ENCODE measurements at places on chromosomes 12 and 14.

GRCh38 chr14:96204151-96205058 lies at the start of gene BDKRB2:
BDKRB2 (plus strand) TSS chr14:96204839; CDS start chr14:96237108, 32,269 bp downstream.
- no peak for DNase-seq

DNA sequence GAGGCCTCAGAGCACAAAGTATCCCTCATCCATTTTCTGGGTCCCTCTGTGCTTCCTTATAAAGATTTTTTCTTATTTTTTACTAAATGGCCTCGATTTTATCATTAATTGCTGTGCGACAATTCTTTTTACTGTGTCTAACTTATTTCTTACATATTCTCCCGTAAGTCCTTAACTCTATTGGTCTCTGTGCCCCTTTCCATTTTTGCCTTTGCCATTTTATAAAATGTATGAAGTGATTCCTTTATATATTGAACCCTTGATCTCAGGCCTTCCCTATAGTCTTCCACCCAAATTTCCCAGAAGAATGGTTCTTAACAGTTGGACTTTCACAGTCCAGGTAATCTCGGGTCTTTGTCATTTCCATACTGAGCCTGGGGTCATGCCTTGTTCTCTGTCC lies 55.0 kb upstream of the ESRRB start:
- no peak for DNase-seq

GRCh38 chr12:127723251-127723650 lies 543.7 kb upstream of the TMEM132C start:
- DNase-seq = no peak

- no peak for DNase-seq
Observed at GRCh38 chr14:99467336-99468078, 13.2 kb downstream of the SETD3 start.

DNA sequence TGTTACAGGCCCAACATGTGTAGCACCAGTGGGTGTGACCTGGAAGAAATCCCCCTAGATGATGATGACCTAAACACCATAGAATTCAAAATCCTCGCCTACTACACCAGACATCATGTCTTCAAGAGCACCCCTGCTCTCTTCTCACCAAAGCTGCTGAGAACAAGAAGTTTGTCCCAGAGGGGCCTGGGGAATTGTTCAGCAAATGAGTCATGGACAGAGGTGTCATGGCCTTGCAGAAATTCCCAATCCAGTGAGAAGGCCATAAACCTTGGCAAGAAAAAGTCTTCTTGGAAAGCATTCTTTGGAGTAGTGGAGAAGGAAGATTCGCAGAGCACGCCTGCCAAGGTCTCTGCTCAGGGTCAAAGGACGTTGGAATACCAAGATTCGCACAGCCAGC lies 8.6 kb downstream of the BCL2L14 start:
- DNase-seq = no peak

GRCh38 chr12:131885543-131886057 lies 8.8 kb upstream of the ULK1 start:
- DNase-seq = no peak

DNA sequence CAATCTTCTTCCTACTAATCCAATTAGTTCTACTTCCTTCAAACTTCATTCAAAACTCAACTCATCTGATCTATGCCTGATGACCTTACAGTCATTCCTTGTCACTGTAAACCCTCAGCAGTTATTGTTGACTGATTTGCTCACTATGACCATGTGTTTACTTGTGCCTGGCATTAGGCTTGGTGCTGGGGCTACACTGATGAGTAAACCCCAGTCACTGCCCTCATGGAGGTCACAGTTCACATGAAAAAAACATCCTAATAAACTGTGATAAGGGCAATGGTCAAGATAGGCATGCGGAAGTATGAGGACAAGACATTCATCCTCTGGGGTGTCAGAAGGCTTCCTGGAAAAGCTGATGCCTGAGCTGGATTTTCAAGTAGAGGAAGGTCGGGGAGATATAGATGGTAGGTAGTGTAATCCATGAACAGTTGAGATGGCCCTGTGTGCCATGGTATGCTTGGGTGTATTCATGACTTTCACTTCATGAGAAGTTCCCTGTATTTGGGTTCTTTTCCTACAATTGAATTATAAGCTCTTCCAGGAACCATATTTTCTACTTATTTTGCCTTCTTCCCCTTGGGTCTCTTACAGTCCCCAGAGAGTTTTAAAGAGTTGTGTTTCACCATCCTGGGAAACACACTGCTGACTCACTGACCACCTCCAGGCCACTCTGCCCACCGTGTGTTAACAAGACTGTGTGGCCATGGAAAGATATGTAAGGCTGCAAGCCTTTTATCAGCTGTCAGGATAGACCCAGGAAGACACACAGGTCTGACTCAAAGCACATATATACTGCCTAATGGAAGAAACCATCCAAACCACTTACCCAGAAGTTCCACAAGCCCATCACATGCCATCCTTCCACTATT lies 38.7 kb upstream of the DUSP6 start:
- DNase-seq = no peak

DNA sequence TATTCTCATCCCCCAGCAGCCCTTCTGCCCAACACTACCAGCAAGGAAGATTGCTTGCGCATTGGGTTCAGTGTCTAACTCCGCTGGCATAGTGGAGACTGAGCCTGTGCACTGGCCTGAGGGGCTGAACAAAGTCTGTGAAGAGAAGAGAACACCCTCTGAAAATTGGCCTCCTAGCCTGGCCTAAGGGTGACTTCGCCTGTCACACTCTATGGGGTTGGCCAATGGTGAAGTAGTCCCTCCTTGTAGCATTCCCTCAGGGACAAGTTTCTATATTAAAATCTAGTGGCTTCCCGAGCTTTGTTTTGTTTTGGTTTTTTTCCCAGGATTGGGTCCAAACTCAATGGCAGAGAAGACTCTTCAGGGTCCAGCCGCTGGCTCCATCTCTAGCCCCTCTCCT lies 49.1 kb upstream of the DAAM1 start:
- DNase-seq = no peak
